NCI-H2081 treated with DMSO at 0.1 percent for 48 hours (cell line): ENCODE measurements at places on chromosomes 1 and 21.

- DNase-seq = no peak
These were observed 12.1 kb upstream of the HMCN1 start for GRCh38 chr1:185722098-185722497.

DNA sequence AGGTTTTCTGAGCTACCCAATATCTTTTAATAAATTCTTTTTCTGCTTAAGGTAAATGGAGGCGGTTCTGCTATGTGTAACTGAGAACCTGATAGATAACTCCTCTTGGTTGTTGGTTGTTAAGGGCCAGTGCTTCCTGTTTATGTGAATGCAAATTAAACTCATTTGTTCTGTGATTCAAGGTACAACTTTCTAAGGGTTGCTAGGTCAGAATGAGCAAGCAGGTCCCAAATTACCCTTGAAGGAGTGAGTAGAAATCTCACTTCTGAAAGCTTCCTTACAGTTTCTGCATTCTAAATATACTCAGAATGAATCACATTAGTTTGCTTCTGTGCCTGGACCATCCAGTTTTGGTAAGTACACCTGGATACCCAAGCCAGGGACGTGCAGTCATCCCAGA is 15.5 kb upstream of the FAM78B start:
- no peak for DNase-seq

GRCh38 chr1:218171302-218171893 is 113.7 kb upstream of the RRP15 start:
- DNase-seq = peak; percentile 37

DNA sequence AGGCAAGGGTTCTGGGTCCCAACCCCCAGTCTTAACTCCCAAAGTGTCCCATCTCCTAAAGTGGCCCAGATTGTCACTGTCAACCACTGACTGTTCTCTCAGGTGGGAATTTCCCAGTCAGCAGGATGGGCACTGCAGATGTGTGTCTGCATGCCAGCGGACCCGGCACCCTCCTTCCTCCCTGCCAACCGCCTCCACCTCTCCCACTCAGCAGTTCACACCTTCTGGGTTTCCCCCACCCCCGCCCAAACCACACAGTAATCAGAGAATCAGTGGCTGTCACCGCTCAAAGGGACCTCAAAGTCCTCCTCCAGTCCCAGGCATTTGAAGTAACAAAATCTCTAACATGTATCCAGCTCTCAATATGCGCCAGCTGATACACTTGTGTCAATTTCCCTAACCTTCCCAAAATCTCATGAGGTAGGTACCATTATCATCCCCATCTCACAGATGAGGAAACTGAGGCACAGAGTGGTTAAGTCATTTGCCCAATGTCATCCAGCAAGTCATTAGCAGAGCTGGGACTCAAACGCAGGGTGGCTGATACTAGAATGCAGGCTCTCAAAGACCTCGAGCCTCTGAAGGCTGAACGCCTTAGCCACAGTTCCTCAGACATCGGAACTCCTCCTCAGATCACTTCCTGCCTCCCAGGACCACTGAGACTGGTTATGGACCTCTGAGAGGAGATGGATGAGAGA is 4.8 kb downstream of the RUNX3 start:
- no peak for DNase-seq

DNA sequence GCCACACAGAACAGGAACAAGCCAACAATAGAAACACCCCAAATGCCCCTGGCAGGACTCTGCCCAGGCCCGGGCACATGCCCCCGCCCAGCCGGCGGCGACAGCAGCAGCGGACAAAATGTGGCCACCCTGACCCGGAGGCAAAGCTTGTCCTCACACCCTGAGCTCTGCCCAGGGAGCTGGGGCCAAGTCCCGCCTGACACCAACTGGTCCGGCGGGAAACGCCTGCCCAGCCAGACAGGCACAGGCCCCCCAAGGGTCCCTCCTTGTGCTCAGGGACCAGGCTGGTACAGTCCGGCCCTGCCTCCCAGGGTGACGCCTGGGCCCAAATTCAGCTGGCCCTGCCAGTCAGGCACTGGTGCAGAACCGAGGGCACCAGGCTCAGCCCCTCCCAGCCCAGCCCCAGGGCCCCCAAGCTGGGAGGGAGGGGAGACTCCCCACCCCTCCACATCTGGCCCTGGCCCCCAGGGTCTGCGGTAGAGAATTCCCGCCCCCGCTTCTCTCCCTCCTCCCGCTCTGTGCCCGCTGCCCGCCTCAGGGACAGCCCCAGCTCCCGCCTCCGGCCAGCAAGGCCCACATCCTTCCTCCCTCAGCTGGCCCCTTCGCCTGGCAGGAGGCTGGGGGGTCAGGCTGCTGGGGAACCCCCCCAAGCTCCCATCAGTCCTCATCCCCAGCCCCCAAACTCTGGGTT is 2.0 kb downstream of the AHDC1 start:
- DNase-seq = no peak

GRCh38 chr1:59718989-59719360 is 95.8 kb upstream of the HOOK1 start:
- no peak for DNase-seq

DNA sequence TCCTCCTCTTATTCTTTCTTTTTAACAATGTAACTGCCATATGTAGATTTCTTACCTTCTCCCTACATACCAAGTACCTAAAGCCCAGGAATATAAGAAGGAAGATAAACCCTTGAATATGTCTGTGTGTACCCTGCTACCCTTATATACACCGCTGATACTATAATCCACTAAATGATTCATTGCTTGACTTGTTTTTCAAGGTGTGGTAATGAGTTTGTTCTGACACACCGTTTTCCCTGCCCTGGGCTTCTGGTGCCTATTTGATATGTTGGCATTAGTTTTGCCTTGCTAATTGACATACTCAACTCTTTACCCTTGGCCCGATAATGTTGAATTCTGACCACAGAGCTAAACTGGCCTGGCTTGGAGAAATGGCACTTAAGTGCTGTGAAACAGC is 64.3 kb downstream of the IL23R start:
- DNase-seq = no peak

- DNase-seq = no peak
These were observed 45.1 kb upstream of the EPS15 start for GRCh38 chr1:51564124-51564523.

DNA sequence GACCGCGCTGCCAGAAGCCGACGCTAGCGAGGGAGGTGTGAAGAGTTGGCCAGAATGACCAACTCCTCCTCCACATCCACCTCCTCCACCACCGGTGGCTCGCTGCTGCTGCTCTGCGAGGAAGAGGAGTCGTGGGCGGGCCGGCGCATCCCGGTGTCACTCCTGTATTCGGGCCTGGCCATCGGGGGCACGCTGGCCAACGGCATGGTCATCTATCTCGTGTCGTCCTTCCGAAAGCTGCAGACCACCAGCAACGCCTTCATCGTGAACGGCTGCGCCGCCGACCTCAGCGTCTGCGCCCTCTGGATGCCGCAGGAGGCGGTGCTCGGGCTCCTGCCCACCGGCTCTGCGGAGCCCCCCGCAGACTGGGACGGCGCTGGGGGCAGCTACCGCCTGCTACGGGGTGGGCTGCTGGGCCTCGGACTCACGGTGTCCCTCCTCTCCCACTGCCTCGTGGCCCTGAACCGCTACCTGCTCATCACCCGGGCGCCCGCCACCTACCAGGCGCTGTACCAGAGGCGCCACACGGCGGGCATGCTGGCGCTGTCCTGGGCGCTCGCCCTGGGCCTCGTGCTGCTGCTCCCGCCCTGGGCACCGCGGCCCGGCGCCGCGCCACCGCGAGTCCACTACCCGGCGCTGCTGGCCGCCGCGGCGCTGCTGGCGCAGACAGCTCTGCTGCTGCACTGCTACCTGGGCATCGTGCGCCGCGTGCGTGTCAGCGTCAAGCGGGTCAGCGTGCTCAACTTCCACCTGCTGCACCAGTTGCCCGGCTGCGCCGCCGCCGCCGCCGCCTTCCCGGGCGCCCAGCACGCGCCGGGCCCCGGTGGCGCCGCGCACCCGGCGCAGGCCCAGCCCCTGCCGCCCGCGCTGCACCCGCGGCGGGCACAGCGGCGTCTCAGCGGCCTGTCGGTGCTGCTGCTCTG is 1.2 kb downstream of the GPR88 start:
- DNase-seq = no peak

GRCh38 chr1:64155278-64155677 is 48.1 kb upstream of the UBE2U start:
- no peak for DNase-seq

DNA sequence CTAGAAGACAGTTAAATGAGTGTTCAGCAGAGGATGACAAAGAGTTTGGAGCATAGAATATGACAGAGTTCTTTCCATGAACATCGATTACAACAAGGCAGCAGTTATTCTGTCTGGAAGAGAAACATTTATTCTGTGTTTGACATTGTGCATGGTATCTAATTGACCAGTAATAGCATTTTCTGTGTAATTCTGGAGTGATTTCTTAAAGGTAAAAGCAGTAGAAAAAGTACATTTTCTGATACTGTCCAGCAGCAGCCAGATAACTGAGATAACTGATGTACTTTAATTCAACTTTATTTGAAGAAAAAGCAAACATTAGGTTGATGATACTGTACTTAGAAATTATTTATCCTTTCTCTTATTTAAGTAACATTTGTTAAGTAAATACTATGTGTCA is 497.1 kb downstream of the AGBL4 start:
- DNase-seq = no peak

DNA sequence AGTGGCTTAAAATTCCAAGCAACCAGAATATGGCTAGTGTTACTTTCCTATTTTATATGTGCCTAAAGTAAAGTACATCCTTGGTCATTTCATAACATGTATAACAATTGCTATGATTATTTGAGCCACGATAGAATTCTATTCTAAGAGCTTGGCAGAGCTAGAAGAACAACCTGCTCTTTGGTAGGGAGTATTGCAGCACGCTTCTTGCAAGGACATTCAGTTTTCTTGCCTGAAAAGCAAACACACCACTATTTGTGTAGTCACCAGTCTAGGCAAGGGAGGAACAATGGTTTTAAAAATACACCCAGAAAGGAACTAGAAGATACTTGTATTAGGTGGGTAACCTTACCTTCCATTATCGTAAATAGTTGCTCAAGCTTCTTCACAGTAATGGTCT is 51.5 kb downstream of the CNST start:
- no peak for DNase-seq

DNA sequence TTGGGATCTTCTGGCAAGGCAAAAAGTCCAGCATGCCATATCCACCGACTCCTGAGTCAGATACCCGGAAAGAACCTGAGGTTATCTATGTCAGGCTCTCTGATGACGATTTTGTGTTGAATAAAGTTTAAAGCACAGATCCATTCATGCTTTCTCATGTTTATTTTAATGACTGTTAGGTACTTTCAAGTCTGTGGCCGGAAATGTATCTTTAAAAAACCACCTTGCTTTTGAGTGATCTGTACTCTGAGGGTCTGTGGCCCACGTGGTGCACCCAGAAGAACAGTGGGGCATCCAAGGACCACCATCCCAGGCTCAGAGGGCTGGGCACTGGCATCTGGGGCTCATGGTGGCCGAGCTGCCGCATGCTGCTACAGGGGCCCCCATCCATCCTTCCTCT is 30.1 kb upstream of the VASH2 start:
- DNase-seq = no peak

- no peak for DNase-seq
These were observed 102.7 kb upstream of the DPH5 start for GRCh38 chr1:101128211-101128727.

DNA sequence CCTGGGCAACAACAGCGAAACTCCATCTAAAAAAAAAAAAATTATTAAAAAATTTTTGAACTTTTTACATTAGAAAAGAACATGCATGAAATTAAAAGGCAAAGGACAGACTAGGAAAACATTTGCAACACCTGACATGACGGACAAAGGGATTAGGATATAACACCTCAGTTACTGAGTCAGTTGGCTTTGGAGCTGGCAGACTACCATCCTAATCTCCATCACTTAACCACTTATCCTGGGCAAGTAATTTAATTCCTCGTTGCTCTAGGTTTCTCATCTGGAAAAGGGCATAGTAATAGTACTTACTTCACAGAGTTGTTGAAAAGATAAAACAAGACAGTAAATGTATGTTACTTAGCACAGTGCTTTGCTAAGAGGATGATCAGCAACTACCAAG is 11.9 kb downstream of the HECTD3 start:
- no peak for DNase-seq

- no peak for DNase-seq
These were observed 313.9 kb downstream of the BARHL2 start for GRCh38 chr1:90402893-90403849.

- no peak for DNase-seq
These were observed 50.5 kb downstream of the SIK1 start for GRCh38 chr21:43376478-43376882.

- DNase-seq = no peak
These were observed at the start of gene ARHGAP29 for GRCh38 chr1:94237291-94238226. Gene ARHGAP29, minus strand, starts transcription at chr1:94237584. Its CDS starts 5,973 bp downstream, at chr1:94231611.

DNA sequence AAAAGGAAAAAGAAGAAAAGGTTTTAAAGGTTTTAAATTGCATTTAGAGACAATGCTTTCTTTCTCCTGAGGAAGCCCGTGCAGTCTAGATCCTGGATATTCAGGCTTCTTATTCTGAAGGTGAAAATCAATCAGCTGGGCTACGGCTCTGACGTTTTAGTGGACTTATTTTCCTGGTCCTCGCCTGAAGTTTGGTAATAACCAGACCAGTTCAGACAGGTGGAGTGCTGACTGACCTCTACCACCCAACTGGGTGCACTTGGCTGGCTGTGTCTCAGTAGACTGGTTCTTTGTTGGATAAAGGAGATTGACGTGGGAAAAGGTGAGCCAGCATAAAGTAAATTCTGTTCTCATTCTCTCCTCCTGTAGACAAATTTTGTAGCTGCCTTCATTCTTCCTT is 7.2 kb upstream of the ATP1A1 start:
- DNase-seq = no peak

- DNase-seq = no peak
These were observed 214.5 kb downstream of the RGS7 start for GRCh38 chr1:241142493-241142892.

- no peak for DNase-seq
These were observed 113.0 kb upstream of the ZNF648 start for GRCh38 chr1:182174513-182174855.

GRCh38 chr1:53332833-53333232 is 5.0 kb upstream of the LRP8 start:
- DNase-seq = no peak

DNA sequence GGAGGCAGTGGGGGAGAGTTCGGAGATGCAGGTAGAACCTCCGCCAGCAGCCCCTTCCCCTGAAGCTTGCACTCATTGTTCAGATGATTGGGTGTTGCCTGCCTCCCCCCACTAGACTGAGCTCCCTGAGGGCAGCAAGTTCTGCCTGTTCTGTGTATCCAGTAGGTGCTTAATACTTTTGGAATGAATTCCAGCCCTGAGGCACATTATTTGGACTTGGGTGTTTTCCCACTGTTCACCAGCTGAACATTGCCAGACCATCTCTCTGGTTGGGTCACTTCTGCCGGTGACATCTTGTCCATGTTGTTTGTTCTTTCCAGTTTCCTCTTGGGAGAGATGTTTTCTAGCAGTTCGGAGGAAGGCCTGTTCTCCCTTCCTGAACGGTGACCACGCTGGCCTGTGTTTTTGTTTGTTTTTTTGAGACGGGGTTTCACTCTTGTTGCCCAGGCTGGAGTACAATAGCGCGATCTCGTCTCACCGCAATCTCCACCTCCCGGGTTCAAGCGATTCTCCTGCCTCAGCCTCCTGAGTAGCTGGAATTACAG is 48.7 kb downstream of the SPSB1 start:
- no peak for DNase-seq
